ENCODE measurements at places on chromosomes 11 and 22. TPM values are rescaled to one million over a fixed set of nuclear protein-coding genes. Genes with fewer than 3 reads are reported as not detected.

DNA sequence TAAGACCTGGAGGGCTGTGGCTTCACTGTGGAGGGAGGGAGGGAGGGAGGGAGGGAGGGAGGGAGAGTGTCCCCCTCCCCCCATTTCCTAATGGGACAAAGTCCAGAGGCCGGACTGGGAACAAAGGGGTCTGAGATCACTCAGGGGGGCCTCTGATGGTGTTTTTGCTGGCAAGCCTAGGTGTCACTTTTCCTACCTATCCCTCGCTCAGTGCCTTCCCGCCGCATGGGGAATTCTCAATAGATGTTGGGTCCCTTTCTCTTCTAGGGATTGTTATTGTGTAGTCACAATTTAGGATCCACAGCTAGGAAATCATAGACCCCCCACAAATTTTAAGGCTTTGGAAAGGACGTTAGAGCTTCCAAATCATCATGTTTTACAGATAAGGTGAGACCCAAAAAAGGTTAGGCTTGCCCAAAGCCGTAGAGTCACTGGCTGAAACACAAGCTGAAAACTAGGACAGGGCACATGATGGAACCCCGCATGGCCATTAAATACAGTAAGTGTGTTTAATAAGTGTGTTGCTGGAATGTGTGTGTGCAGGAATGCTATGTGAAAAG is 4.8 kb upstream of the FTH1 start:
- peak overlapping the region; percentile 0 for H3K27ac ChIP-seq
- H3K36me3 ChIP-seq: no peaks in the 10 kb centered on the region
- peaks cover 11% of the 10 kb centered on the region for H3K4me1 ChIP-seq
- DNase-seq: no peak
- no peak overlapping the region for H3K4me3 ChIP-seq
- H3K27me3 ChIP-seq: peaks cover 19% of the 10 kb centered on the region

- no peak for DNase-seq
- no peak overlapping the region for H3K27ac ChIP-seq
- no peaks in the 10 kb centered on the region for H3K4me1 ChIP-seq
- no peak overlapping the region for H3K4me3 ChIP-seq
- no peaks in the 10 kb centered on the region for H3K36me3 ChIP-seq
- H3K27me3 ChIP-seq: peaks cover 5% of the 10 kb centered on the region
Measured at GRCh38 chr22:44389181-44389580, 76.4 kb upstream of the SHISAL1 start.

- no peak overlapping the region for H3K27ac ChIP-seq
- H3K4me1 ChIP-seq: peaks cover 17% of the 10 kb centered on the region
- no peak overlapping the region for H3K4me3 ChIP-seq
- peaks cover 3% of the 10 kb centered on the region for H3K27me3 ChIP-seq
- no peak for DNase-seq
- H3K36me3 ChIP-seq: no peaks in the 10 kb centered on the region
Measured at GRCh38 chr11:63914896-63915691, 1.9 kb downstream of the RCOR2 start.

DNA sequence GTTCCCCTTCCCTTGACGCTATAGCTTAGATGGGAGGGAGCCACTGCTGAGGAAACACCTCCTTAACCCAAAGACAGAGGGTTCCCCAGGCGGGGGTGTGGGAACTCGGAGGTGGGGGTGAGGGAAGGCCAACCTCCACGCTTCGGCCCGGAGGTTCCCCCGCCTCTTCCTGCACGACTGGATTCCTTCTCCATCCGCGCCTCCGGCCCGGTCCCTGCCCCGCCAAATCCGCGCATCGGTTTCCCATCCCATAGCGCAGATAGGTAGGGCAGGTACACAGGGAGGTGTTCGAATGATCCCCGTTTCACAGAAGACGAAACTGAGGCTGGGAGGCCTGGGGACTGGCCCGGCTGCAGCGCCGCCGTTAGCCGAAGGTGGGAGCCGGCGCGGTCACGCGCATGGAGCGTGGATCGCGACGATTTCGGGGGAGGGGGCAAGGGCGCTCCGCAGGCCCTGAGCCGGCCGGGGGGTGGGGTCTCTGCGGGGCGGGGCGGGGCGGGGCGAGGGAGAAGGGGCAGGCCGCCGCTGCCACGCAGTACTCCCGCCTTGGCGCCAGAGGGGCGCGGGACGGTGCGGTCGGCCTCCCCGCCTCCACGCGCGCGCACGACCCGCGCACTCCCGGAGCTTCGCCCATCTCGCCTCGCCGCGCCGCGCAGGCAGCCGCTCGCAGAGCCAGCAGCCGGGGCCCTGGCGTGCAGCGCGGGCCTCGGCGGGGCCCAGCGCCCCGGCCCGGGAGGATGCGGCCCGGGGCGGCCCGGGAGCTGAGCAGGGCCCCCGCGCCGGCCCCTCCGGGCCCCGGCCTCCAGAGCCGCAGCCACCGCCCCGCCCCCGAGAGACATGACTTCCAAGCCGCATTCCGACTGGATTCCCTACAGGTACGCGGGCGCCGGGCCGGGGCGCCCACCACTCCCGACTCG is at the start of gene TUB:
Gene TUB (plus strand): TSS at position 538 of the 917 bp plus-strand sequence. CDS start 300 bp downstream, at position 838.
- H3K27me3 ChIP-seq: no peaks in the 10 kb centered on the region
- DNase-seq: no peak
- H3K36me3 ChIP-seq: no peaks in the 10 kb centered on the region
- H3K4me3 ChIP-seq: peak within 1 kb of the TSS; percentile 44
- peaks cover 7% of the 10 kb centered on the region for H3K4me1 ChIP-seq

DNA sequence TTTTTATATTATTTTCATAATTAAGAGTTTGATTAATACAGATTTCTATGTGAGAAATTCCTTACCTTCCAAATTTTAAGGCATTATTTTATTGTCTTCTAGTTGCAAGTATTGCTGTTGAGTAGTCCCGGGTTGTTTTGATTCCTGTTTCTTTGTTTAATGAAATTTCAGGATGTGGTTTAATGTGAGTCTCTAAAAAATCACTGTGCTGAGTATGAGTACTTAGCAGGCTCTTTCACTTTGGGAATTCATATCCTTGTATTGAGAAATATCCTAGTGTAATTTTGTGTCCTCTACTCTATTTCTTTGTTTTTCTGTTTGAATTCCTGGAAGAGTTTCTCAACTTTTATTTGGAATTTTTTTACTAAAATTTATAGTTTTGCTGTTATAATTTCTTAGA is 113.2 kb downstream of the TMEM135 start:
- H3K27me3 ChIP-seq: no peaks in the 10 kb centered on the region
- no peak overlapping the region for H3K4me3 ChIP-seq
- no peak for DNase-seq
- peaks cover 9% of the 10 kb centered on the region for H3K4me1 ChIP-seq
- no peaks in the 10 kb centered on the region for H3K36me3 ChIP-seq

DNA sequence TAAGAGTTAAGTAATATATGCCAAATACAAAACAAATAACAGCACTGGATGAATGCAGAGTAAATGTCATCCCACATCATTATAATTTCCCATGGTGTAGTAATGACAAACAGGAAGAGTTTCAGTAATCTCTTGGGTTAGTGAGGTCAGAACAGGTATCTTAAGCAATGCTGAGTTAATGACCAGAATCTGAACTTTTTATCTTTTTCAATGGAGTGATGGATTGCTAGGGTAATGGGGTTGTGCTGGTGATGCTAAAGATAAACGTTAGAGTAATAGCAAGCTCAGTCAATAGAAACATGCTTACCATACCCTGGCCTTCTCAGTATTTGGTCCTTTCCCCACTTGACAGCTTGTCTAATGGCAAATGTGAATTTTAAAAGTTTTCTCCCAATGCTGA is 11.5 kb upstream of the BDNF start:
- DNase-seq: no peak
- no peak overlapping the region for H3K27ac ChIP-seq
- H3K27me3 ChIP-seq: no peaks in the 10 kb centered on the region
- H3K4me1 ChIP-seq: no peaks in the 10 kb centered on the region
- H3K4me3 ChIP-seq: no peak overlapping the region

DNA sequence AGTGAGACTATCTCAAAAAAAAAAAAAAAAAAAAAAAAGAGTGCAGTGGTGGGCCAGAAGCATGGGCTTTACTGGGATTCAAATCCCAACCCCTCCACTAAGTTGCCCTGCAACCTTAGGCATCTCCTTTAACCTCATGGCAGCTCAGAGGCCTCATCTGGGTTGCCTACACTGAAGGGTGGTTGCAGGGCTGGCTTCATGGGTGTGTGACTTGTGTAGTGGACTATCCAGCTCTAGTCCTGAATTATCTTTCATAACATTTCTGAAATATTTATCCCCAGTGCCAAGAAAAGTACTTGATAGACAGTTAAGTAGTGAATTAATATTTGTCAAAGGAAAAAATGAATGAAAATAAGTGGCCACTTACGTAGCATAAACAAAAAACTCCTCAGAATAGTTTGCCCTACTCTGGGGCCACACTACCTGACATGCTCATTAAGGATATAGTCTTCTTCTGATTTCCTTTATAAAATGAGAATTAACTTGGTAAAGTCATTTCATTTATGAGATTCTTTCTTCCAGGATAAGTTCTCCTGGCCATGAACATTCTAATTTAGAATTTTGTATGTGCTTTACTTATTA is 116.0 kb upstream of the SYT13 start:
- no peaks in the 10 kb centered on the region for H3K4me1 ChIP-seq
- no peaks in the 10 kb centered on the region for H3K36me3 ChIP-seq
- DNase-seq: no peak
- H3K4me3 ChIP-seq: no peak overlapping the region

- no peaks in the 10 kb centered on the region for H3K27me3 ChIP-seq
- no peaks in the 10 kb centered on the region for H3K4me1 ChIP-seq
- H3K27ac ChIP-seq: no peak overlapping the region
- no peak for DNase-seq
- H3K36me3 ChIP-seq: no peaks in the 10 kb centered on the region
Measured at GRCh38 chr11:123330071-123330470, 100.0 kb upstream of the GRAMD1B start.

DNA sequence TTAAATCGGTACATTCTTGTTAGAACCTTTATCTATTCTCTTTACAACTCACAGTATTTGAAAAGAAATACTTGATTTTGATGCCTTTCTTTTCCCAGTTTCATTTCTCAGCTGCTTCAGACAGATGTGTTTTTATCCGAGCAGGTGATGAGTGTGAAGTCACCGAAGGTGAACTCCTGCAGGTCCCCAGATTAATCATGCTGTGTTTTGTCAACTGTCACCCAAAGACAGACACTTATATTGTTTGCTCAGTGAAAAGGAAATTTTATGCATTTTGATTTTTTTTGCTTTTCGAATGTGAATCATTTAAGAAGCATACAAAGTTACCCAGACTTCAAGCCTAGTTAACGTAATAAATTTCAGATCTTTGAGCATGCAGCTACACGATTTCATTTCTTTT is 7.8 kb upstream of the TMPRSS13 start:
- no peak for DNase-seq
- H3K27me3 ChIP-seq: peaks cover 2% of the 10 kb centered on the region
- H3K4me1 ChIP-seq: peaks cover 22% of the 10 kb centered on the region
- H3K4me3 ChIP-seq: no peak overlapping the region

DNA sequence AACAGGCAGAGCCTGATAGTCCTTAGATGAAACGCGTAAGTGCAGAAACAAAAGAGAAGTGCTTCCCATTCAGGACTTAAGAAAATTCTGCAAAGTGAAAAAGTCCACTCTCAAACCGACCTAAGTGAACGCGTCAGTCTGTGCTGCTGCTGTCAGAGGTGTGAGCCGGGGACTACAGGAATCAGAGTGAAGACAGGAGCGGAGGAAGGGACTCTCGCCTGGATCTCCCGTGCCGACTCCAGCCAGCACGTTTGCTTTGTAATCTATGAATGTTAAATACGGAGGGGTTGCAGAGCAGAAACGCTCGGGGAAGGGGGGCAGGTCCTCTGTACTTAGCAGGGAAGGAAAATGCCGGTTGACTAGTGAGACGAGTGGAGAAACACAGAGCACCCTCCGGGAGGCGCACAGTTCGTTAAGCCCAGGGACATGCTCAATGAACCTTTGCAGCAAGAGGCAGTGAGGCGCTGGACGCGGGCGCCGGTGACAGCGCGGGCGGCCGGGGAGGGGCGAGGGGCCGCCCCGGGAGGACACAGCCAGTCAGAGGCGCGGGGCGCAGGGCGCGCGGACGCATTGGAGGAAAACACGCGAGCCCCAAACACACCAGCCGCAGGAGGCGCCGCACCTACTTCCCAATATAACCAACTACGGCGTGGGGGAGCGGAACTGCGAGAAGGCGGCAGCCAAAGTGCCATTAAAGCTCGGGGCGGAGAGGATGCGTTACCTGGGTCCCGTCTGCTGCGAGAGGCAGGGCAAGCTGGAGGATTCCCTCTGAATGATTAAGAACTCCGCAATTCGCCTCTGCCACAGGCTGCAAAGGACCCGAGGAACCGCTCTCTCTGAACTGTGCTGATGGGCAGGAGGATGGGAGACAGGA is at the start of gene CNTN5:
Gene CNTN5 (plus strand): TSS at position 598 of the 874 bp plus-strand sequence.
- H3K27ac ChIP-seq: no peak within 1 kb of the TSS
- no peaks in the 10 kb centered on the region for H3K36me3 ChIP-seq
- H3K4me1 ChIP-seq: peaks cover 5% of the 10 kb centered on the region
- peak within 1 kb of the TSS; percentile 8 for H3K4me3 ChIP-seq

DNA sequence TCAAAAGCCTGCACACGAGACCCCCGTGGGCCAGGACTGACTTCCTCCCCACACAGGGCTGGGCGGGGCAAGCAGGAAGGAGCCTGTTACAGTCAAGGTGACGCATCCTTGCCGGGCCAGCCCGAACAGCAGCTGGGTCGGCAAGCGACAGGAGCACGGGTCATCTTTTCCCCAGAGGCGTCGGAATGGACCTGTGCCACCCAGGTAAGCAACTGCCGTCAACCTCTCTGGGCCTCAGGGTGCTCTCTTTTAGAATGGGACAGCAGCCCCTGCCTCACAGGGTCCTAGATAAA is at the start of gene CYTH4:
Gene CYTH4 (plus strand): TSS at position 124 of the 293 bp plus-strand sequence. CDS start 62 bp downstream, at position 186.
- DNase-seq: peak; percentile 67
- H3K27me3 ChIP-seq: peaks cover 10% of the 10 kb centered on the region
- peaks cover 4% of the 10 kb centered on the region for H3K36me3 ChIP-seq
- peaks cover 97% of the 10 kb centered on the region for H3K4me1 ChIP-seq
- peak within 1 kb of the TSS; percentile 99 for H3K27ac ChIP-seq

- no peak overlapping the region for H3K27ac ChIP-seq
- DNase-seq: no peak
- no peaks in the 10 kb centered on the region for H3K36me3 ChIP-seq
- no peaks in the 10 kb centered on the region for H3K27me3 ChIP-seq
- H3K4me1 ChIP-seq: no peaks in the 10 kb centered on the region
- no peak overlapping the region for H3K4me3 ChIP-seq
Measured at GRCh38 chr11:97972731-97973130, 1048.0 kb upstream of the CNTN5 start.

- peaks cover 17% of the 10 kb centered on the region for H3K4me1 ChIP-seq
- H3K36me3 ChIP-seq: peaks cover 4% of the 10 kb centered on the region
- no peak for DNase-seq
- H3K27ac ChIP-seq: no peak overlapping the region
- H3K4me3 ChIP-seq: no peak overlapping the region
- H3K27me3 ChIP-seq: no peaks in the 10 kb centered on the region
Measured at GRCh38 chr22:17865183-17866055, 91.2 kb upstream of the BID start.

Gene PIWIL4
- polyA plus RNA-seq: 0.85 TPM

Gene THRSP
- not detected for polyA plus RNA-seq

Gene SDF2L1
- polyA plus RNA-seq: 119 TPM

Gene CDHR5
- polyA plus RNA-seq: not detected

Gene MOGAT2
- not detected for polyA plus RNA-seq

Gene MFRP
- not detected for polyA plus RNA-seq

Gene OR51E2
- polyA plus RNA-seq: not detected

Measured in immature natural killer cell (primary cell).